ENCODE measurements at places on chromosomes 3 and 15.

- no peak for DNase-seq
These were observed 208.1 kb downstream of the VGLL3 start for GRCh38 chr3:86782866-86783265.

DNA sequence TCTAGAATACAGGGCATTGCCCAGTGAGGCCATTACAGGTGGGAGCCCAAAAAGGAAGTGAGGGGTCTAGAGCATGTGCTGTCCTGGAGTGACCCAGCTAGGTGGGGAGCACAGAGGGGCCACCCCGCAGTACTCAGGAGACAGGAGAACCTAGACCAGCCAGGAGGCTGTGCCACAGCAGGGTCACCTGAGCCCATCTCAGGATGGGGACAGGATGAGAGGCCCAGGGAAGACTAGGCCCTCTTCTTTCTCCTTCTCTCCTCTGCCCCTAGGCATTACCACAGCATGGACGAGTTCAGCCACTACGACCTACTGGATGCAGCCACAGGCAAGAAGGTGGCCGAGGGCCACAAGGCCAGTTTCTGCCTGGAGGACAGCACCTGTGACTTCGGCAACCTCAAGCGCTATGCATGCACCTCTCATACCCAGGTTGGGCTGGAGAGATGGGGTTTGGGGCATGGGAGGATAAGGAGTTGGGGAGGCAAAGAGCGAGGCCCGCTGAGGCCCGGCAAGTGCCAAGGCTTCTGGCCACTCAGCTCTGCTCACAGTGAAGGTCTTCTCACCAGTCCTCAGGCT lies 20.6 kb downstream of the LOXL1 start:
- DNase-seq: peak; percentile 8

DNA sequence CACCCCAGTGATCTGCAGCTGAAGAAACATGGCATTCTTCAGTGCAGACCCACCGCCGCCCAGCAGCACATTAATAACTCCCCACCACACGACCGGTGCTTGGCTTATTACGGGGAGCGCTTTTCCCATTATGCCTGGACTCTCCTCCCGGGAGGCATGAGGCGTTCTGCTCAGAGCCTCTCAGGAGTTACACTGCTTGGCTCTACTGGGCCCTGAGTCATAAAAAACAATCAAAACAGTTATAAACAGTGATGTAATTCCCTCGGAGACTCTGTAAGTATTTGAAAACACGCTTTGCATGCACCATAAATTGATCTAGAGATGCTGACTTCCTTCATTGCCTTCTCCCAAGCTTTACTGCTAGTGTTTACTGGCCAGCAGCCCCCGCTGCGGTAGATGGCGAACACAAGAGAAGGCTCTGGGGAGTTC lies 77.1 kb upstream of the SNRPA1 start:
- DNase-seq: no peak

DNA sequence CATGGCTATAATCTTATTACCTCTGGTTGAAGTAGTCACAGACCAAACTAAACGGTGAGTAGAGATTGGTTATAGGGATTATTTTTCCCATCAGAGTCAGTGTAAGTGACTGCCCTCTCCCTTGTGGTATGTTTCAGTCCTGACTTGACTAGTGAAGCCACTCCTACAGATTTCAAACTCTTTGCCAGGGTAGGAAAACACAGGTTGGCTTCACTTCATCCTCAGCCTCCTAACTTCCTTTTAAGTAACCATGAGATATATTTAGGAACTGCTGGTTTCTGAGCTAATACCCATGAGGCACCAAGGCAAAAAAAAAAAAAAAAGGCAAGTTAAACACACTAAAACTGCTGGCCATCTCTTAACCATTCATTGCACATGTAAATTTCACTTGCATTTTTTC lies 349.2 kb upstream of the MCTP2 start:
- no peak for DNase-seq

DNA sequence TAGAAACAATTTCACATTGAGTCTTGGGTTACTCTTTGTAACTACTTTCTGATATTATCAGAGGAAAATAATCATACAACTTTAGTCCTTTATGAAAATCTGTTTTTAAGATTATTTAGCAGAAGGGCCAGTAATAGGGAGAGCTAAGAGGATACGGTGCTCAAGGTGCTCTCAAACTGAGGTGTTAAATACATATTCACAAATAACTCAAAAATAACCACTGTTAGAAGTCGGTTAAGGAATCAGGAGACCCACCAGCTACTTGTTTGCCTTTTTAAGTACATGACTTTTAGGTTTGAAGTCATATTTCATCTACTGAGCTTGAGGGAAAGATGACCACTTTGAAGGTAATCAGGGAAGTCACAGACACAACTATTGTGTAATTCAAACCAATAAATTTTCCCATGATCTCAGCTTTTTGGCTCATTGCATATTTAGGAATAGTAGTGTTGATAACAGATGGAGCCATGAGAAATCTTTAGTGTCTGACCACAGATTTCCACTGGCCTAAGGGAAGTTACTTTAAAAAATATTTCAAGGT lies 1.4 kb upstream of the RSRC1 start:
- DNase-seq: no peak

GRCh38 chr3:16426029-16426400 lies 87.5 kb downstream of the RFTN1 start:
- DNase-seq: no peak

DNA sequence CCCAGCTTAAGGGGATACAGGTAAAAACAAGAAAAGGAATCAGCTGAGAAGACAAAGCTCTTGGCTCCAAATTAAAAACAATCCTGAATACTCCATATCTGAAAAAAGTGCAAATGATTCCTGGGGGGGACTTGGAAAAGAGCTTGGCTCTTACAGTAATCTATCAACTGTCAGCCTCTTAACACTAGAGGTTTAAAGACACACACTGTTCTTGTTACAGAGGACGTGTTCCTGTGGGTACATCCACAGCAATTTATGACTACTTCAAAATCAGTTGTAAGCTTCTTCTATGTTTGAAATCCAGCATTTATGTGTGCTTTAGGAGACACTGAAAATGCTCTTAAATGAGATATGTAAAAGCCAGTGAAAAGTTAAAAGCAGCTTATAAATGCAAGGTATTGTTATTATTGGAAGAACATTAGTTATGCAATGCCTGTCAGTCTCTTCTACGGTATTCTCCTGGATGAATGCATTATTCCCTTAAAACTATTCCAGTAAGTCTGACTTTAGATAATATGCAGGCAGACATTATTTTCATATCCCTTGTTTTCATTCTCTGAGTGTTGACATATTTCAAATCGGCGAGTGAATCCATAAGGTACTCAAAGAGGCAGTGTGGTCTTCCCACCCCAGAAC lies 408.4 kb upstream of the ADAMTS9 start:
- DNase-seq: no peak

- DNase-seq: peak; percentile 86
These were observed 113.6 kb upstream of the ICE2 start for GRCh38 chr15:60592371-60593169.

DNA sequence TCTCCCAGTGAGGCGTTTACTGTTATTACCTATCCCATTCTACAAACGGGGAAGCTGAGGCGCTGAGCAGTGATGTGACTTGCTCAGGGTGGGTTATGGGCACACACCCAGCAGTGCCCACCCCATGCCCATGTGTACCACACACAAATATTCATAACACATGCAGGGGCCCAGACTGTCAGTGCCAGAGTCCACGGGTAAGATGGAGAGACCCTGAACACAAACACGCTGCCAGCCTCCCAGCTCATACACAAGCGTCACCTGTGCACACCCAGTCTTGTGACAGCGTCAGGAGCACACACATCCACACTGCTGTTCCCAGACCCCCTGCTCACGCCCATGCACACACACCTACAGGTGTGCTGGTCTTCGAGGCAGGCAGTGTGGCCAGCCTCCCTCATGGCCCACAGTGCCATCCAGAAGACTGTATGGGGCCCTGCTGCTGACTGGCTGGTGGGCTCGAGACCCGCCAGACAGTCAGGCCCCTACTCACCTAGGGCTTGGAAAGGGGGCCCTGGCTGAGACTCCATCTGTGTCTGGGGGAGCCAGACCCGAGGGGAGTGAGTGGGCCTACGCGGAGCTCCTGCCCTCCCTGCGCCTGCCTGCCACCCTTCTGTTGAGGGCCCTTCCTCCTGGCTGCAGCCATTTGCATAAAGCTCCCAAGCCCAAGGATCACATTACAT lies 39.4 kb downstream of the DNAJB8 start:
- no peak for DNase-seq

- DNase-seq: no peak
These were observed 3.2 kb upstream of the CHSY1 start for GRCh38 chr15:101255051-101255395.

DNA sequence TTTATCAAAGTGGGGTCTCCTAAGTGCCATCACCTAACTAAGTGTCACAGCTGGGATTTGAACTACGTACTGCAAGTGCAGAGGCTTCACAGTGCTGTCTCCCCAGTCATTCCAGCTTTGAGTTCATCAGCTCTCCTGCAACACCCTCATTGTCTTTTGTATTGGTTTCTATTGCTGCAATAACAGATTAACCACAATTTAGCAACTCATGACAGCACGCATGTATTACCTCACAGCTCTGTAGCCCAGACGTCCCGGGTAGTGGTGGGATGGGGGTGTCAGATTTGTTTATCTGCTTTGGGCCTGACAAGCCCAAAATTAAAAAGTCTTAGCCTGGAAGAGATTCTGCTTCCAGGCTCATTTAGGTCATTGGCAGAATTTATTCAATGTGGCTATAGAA lies 220.5 kb upstream of the LRRN1 start:
- DNase-seq: no peak

DNA sequence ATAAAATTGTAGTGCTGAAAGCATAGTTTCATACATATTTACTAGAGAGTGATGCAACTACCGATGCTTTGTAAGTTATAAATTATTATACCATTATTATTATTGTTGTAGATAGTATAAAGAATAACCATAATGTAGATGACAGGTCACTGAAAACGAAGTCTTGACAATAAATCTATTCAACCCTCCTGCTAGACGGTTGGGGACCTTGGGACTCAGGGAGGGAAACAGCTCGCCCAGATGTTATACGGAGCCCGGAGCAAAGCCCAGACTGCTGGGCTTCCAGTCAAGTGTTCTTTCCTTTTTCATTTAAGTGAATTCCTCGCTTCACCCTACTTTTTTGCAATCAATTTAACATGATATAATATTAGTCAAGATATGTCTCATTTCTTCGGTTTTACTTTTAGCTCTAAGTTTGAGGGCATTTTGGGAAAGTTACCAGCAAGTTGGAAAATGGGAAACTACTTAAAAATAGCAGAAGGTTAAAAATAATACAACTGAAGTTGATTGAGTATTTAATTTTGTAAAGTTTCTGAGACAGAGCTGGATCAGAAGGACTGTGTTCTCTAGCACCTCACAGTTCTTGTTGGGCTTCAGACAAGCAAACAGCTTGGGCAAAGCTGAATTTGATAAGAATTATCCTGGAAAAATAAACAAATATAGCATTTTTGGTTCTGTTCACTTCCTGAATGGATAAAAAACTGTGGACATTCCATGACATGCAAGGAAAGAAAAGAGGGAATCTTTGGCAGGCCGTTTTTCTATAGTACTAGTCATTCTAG lies 173.4 kb upstream of the TP63 start:
- DNase-seq: no peak

DNA sequence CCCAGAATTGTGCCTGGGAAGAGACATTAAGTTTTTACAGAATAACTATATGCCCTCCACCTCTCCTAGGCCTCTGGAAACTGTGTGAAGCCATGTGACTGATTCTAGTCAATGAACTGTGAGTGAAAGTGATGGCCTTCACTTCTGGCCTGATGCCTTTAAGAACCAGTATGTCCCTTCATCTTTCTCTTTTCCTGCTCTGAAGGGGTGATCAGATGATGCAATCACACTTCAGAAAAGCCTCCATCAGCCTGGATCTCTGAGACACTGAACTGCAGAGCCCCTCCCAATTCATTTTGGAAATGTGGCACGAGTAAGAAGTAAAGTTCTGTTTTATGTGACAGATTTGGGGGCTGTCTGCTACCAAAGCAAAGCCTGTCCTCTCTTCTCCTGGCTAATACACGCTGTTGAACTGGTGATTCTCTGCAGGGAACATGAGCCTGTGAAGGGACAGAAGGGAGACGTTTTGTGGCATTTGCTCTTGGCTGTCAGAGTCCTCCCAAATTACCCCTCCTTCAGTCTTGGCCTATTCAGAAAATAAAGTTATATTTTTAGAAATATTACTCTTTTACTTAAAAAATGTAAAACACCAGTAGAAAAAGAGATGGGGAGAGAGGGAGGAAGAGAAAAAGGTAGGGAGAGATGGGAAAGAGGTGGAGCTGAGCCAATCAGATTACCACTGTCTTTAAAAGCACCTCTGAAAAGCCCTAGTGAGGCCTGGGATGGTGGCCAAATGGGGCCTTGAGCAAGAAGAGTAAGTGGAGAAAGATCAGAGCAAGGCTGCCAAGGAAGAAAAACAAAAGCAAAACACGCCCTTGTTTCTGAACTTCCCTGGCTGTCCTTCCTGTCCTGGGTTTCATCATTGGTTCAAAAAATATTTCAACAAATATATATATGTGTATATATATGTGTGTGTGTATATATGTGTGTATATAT lies 40.9 kb upstream of the RYK start:
- DNase-seq: peak; percentile 36

DNA sequence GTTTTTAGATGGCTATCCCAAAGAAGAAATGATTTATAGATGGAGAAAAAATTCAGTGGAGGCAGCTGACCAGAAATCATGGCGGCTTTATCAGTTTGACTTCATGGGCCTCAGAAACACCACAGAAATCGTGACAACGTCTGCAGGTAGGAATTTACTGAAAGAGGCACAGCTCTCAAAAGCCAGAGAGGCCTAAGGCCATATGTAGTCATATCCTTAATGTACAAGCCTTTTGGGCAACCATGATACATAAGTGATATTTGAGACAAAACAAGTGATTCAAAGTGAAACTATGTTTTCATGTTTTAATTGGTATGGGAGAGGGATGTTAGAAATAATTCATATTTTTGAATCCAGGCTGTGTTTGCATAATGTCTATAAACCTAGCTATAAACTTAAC lies 509.7 kb downstream of the GABRG3 start:
- no peak for DNase-seq

GRCh38 chr3:126678693-126679317 lies 23.9 kb upstream of the TXNRD3 start:
- no peak for DNase-seq

Measured in BE2C (cell line).